ENCODE measurements at places on chromosomes 16 and 17.

GRCh38 chr16:2803545-2804195 lies 5.4 kb downstream of the PRSS41 start:
- no peak for DNase-seq

DNA sequence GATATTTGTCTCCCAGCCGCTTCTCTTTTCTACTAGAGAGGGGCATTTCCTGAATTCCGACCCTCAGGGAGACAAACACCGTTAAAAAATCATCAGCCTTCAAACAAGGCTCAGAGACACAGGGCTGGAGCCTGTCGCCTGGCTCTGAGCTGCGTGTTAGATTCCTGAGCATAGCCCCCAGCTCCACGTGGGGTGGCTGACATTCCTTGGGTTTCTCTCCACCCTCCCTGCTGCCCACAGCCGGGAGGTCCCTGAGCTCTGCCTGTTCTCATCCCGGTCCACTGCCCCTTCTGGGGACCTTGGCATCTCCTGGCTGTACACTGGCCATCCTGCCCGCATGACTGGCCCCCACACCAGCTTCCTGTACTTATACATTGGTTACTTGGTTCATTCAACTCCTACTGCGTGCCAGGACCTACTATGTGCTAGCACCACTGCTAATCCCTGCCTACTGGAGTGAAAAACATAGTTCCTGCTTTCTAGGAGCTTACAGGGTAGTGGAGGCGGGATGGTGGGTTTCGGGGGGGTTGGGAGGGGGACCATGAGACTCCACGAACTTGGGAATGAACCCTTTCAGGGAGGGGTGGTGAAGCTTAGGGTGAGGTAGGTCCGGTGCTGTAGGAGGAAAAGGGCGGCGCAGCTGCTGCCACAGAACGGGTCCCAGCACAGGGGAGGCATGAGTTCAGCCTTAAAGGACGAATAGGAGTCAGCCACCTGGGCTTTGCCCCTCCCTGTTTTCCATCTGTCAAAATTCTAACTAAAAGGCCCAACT lies 52.1 kb upstream of the TMEM132E start:
- DNase-seq, result no peak

DNA sequence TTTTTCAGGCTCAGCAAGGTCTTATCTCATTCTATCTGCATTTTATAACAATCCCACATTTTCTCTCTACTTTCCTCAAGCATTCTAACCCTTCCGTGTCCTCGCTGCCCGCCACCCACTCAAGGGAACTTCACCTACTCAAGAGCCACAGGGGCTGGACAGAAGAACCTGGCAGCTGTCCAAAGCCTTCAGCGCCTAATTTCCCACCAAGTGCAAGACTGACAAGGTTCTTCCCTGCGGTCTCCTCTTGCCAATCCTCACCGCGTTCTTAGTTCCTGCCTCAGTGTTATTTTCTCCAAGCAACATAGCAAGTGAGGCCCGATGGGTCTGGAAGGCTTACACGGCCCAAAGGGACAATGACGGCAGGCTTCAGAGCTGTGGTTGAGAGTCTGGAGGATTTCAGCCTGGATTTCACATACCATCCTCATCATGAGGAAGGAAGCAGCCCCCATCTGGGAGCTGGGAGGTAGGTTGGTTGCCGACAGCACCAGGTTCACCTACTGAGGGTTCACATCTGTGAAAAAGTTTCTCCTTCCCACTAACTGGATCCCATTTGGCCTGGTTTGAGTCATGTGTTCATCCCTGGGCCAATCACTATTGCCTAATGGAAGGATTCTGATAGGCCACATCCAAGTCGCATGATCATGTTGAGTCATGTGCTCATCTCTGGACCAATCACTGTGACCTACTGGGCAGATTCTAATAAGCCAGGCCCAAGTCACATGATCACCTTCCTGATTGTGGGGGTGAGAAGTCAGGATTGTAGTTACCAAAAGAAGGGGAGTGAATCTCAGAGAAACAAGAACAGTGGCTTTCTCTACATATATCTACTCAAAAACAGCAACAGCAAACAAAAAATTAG lies 108.2 kb downstream of the N4BP1 start:
- no peak for DNase-seq

- no peak for DNase-seq
Measured at GRCh38 chr17:75371981-75372380, 33.5 kb downstream of the GRB2 start.

DNA sequence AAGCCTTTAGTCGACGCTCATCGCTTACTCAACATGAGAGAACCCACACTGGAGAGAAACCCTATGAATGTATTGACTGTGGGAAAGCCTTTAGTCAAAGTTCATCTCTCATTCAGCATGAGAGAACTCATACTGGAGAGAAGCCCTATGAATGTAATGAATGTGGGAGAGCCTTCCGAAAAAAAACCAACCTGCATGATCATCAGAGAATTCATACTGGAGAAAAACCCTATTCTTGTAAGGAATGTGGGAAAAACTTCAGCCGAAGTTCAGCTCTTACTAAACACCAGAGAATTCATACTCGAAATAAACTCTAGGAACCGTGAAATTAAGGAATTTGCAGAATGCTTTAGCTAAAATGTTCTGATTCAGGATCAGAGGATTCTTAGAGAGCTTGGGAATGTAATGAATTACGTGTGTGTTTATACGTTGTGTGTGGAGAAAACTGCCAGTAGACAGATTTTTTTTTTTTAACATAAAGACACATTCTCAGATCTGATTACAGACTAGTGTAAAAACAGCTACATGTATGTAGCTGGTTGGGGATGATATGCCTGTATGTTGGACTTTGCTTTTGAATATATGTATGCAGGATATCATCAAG lies 25.4 kb downstream of the ZFP90 start:
- DNase-seq, result no peak

DNA sequence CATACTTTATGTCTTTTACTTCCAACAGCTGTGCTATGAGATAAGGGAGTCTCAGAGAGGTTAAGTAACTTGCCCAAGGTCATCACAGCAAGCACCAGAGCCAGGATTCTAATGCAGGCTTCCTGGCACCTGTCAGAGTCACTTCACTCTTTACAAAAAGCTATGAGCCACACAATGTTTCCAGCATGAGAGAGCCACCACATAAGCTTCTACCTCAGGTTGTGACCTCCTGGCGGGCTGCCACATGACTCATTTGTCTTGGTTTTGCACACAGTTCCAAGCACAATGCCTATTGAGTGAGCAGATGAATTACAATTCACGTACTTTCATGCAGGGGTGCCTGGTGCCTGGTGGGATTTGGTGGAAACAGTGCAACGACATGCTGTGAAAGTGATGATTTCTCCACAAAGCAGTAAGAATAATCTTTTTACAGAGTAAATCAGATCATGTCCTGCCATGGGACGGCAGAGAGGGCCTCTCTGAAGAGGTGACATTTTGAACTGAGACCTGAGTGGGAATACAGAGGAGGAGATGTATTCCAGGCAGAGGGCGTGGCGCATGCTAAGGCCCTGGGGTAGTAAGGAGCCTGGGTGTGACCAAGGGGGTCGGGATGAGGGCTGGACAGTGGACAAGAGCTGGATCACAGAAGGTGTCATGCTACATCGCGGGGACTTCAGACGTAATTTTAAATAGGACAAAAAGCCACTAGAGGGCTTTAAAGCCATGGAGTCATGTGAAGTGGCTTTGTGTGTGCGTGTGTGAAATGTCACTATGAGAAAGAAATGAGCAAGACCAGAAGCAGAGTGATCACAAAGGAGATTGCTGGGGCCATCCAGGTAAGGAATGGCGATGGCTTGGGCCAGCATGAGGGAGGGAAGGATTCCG lies 53.4 kb downstream of the CACNG3 start:
- peak; percentile 2 for DNase-seq

Data from GM04504 (cell line).